ENCODE measurements at places on chromosomes 16 and 17. TPM values are rescaled to one million over a fixed set of nuclear protein-coding genes. Genes with fewer than 3 reads are reported as not detected.

DNA sequence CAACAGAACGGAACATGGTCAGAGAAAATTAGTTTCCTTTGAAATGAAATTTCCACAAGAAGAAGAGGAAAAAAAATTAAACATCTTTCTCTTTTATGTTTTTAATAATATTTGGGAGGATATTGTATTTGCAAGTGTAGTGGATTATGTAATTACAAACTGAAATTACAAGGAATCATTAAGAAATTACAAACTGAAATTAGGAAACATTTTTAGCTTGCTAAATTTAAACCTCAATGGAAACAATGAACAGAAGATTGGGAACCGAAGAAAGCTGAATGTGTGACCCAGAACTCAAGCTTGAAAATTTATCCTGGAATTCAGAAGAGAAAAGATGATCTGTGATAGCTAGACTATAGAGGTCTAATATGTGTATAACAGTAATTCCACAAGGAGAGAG is 4.4 kb upstream of the PIK3R5 start:
- no peak for DNase-seq

GRCh38 chr17:68033636-68034451 is 1.7 kb upstream of the KPNA2 start:
- DNase-seq: no peak

DNA sequence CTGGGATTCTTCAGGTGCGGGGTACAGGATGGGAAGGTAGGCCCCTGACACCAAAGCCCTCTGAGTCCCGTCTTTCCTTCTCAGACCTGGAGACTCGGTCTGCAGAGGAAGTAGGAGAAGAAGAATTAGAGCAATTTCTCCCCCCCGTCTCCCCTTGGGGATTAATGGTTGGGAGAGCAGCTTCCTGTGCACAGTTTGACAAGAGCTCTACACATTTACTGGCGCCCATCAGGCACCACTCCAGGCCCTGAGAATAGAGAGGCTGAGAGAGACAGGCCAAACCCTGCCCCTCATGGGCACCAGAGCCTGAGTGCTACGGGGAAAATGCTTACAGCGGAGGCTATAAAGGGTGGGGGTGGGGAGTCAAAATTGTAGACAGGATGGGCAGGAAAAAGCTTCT is 3.5 kb upstream of the C16orf74 start:
- peak; percentile 80 for DNase-seq

GRCh38 chr16:58492066-58492465 is 7.9 kb upstream of the NDRG4 start:
- DNase-seq: no peak

DNA sequence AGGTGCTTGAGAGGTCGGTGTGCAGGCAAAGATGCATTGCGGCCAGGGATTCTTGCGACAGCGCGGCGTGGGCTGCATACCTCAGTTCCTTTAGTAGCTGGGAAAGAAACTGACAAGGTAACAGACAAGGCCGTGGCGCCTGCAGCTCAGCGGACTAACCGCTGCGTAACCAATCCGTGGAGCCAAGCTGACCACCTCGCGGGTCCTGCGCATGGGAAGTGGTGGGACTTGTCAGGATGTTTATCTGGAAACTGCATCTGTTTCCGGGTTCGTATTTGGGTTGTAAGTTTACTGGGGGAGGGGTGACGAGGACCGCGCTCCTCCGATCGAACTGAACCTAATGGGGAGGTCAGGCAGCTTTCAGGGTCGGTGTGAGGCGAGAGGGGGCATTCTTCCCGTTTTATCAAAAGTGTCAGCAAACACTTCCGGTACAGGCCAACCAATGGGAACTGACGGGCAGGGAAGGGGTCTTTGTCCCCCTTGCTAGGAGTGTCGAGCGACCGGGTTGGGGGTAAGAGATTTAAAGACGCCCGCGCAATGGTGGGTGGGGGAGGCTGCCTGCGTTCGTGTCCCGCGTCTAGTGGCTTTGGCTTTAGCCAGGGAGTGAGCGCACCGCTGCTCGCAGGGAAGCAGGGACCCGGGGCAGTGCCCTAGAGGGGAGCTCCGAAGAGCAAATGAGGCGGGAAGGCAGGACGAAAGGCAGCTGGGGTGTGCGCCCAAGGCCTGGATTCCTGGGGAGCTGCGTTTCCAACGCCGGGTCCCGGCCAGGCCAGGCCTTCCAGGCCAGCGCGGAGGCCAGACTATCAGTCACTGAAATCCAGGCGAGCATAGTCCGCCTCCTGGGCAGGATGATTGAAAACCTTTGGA is 7.0 kb downstream of the IRX6 start:
- DNase-seq: no peak

DNA sequence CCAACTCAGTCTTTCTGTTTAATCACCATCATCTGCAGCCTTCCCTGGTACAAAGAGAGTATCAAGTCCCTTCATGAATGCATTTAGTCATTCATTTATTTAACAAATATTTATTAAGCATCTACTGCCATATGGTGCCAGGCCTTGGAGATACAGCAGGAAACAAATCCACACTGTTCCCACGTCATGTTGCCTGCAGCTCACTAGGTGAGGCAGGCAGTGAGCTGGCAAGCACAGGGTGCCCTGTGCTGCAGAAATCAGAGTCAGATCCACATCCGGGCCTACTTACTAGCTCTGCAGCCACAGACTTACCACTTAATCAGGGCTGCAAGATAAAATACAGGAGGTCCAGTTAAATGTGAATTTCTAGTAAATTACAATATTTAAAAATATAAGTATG is 38.5 kb upstream of the CES5A start:
- no peak for DNase-seq

- no peak for DNase-seq
Measured at GRCh38 chr16:3092501-3092941, 6.6 kb downstream of the ZSCAN10 start.

- peak; percentile 55 for DNase-seq
Measured at GRCh38 chr16:85750146-85750826, 610 bp downstream of the C16orf74 start.

DNA sequence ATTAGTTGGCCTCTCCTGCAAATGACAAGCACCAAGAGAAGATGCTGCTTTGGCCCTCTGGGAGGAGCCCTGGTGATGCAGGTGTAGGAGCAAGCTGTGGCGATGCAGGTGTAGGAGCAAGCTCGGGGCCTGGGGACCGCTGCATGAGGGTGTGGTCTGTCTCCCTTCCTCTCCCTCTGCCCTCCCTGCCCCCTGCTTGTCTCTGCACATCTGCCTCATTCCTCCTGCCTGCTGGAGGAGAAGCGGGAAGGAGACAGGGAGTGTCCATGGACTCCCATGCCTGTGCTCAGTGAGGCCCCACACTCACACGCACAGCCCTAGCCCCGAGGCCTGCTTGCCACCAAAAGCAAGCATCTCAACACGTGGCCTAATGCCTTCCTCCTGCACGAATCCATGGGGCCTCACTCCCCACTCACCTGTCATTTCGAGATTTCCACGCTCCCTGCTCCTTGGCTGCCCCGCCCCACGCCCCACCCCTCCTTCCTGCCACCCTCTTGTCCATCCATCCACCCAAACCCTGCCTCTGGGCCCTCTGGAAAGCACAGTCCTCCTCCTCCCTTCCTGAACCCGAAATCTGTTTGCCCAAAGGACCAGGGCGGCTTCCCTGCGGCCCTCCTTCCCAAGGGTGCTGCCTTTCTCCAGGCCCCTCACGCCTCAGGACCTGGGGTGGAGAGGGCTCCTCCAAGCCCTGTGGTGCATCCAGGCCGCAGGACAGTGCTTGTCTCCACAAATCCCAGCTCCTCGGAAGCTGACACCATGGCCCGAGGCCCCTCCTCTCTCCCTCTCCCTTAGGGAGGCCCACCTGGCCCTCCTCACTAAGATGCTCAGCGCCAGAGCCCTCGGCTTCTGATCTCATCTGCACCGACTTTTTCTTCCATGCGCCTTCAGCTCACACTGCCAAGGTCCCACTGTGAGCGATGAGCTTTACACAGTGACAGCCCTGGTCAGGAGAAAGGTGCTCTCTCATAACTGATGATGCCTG is 11.8 kb upstream of the ALDH3A1 start:
- DNase-seq: no peak

DNA sequence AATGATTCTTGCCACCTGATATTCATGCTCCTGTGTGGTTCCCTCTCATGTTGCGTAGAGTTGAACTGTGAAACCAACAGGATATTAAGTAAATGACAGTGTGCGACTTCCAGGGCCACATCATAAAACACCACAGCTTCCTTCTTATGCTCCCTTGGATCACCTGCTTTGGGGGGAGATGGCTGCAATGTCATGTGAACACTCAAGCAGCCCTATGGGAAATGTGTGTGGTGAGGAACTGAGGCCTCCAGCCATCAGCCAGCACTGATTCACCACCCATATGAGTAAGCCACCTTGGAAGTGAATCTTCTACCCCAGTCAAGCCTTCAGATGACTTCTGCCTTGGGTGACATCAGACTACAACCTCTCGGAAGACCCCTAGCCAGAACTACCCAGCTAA is 427.5 kb downstream of the UTP18 start:
- no peak for DNase-seq

DNA sequence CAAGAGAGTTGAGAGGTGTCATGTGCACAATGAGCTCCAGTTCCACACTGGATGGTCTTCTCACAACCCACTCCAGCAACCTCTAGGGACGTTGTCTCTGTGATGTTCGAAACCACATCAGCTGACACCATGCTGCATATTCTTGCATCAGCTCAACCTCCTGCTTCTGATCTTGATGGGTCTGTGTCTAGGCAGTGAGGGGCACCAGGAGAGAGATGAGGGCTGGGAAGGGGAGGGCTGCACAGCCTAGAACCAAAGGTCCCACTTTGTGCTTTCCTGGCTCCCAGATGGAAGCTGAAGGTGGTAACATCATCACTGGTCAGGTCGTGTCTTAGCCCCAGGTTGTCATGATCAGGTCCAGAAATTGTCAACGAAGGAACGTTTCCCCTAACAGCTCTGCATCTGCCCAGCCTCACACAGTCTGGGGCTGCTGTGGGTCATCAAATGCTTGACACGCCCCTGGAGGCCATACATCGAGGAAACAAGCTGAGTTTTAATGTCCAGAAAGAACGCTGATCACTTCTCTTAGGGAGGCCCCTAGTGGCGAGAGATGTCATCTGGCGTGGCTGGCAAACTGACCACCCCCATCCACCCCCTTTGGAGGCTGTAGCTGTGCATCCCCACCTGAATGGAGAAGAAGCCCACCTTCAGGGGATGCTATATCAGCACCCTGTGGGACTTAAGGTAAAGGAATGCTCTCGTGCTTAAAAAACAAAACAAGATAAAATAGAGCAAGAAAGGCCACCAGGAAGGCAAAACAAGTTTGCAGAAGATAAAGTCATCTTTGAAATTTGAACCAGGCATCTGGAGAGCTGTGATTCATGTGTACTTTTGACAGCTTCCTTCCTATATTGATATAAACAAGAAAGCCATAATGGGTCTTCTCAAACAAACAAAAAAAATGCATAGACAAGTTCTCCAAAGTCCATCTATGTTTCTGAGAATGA is 58.3 kb downstream of the WIPI1 start:
- DNase-seq: peak; percentile 17

GRCh38 chr17:8916466-8916865 is 49.0 kb upstream of the PIK3R6 start:
- DNase-seq: no peak

DNA sequence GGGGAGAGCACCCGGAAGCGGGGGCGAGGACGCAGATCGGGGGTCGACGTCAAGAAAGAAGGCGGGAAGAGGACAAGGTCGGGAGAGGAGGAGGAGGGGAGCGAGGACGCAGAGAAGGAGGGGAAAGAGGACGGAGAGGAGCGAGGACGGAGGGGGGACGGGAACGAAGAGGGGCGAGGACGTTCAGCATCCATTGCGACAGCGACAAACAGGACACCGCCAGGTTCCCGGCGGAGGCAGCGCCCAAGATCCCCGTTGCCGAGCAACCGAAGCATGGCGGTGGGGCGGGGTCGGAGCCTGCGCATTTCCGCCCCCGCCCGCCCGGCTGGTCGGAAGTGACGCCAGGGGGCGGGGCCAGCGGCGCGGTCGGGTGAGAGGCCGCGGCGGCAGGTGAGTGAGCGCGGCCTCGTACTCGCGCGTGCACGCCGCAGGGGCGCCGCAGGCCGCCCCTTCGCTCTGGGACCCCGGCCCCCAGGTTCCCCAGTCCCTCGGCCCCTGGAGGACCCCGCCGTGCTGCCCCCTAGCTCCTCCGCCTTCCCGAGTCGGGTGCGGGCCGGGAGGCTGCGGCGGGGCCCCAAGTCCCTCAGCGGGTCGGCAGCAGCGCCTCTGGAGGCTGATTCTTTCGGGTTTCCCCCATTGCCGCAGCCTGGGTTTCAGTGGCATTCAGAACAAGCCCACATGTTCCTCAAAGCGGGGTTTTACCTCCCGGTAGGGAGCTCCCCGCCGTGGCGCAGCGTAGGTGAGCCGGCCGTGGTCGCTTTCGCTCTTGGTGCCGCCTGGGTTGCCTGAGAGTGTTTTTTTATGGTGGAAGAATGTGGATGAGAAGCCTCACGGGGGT is at the start of gene FAM234A:
Gene FAM234A, plus strand, starts transcription at position 354 of the 838 bp plus-strand sequence. CDS start 19,593 bp downstream, outside the sequence.
- DNase-seq: peak; percentile 97

DNA sequence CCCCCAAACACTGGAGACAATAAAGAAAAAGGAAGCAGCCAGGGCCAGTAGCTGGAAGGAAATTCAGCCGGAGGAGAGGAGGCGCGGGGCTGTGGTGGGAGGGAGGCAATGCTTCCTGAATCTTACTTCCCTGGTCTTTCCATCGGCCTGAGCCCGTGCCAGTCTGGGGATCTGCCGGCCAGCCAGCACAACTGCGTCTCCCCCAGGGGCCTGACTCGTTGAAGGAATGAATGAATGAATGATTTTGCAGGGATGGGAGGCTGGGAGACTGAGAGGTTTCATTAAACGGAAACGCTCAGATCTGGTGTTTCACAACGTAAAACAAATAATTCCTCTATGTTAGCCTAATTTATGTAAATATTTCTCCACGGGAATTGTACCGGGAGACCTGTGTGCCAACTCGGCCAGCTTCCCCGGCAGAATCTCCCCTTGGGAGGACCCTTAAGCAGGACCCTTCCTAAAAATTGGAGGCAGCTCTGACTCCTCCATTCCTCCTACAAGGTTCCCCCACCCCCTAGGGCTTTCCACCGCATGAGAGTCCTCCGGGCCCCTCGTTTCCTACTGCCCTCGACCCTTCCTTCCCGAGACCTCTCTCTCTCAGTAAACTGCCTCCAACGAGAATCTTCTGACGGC is 1.3 kb upstream of the BAIAP2 start:
- DNase-seq: no peak

The CYGB gene
- polyA plus RNA-seq: 2.4 TPM

The LGALS3BP gene
- 4.4 TPM for polyA plus RNA-seq

The OTOP2 gene
- not detected for polyA plus RNA-seq

The MAF gene
- polyA plus RNA-seq: not detected

The LDAF1 gene
- 21.9 TPM for polyA plus RNA-seq

The RDM1 gene
- not detected for polyA plus RNA-seq

The KRTAP3-2 gene
- not detected for polyA plus RNA-seq
